H4 (cell line): ENCODE measurements at places on chromosomes 16 and 17. TPM values are rescaled to one million over a fixed set of nuclear protein-coding genes. Genes with fewer than 3 reads are reported as not detected.

DNA sequence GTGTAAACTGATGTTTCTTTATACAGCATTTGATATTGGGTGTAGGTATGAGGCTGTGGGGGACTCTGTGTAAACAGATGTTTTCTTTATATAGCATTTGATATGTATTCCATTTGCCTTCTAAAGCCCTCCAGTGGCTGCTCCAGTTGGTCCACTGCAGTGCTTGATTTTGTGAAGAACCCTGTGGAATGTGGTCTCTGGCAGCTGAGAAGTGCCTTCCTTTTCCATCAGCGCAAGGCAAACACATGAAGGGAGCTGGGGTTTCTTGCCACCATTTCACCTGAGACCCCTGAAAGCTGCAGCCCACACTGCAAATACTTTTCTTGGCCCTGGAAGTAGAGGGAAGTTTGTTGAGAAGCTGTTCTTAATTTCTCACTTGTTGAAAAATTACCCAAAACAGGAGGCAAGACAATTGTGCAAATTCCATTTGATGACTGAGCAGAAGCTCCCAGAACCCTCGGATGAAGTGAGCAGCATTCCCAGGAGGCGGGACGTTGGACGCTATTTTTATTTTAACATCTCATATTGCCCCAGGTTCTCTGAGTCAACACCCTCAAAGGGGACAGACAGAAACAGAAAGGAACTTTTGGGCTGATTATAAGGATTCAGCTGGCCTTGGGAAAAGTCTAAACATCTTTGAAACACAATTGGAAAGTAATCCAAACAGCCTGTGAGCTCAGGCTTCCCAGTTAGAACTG, 158.5 kb upstream of the RPH3AL start:
- no peak for DNase-seq

GRCh38 chr17:43319293-43320124, 79.3 kb upstream of the ARL4D start:
- DNase-seq: no peak

DNA sequence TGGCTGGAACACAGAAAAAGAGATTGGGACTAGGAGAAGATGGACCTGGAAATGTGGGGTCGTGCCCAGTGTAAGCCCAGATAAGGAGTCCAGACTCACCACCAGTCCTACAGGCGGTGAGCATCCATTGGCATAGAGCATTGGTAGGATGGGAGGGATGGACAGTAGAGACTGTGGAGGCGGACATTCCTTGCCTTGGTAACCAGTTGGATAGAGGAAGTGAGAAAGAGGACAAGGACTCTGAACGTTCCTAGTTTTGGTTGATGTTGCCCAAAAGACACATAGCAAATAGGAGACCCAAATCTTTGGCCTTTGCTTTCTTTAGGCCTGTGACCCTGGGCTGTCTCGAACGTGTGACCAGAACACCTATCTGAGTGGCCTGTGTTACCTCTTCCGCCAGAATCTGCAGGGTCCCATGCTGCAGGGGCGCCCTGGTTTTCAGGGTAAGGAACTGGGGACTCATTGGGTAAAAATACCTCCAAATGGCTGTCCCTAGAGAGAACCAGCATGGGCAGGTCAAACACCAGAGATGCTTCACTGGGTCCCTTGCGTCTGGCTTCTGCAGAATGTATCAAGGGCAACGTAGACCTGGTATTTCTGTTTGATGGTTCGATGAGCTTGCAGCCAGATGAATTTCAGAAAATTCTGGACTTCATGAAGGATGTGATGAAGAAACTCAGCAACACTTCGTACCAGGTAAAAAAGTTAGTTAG, 6.4 kb downstream of the ITGAL start:
- DNase-seq: no peak

- peak; percentile 98 for DNase-seq
These were observed 99.4 kb upstream of the CHMP6 start for GRCh38 chr17:80892019-80892855.

Gene SHCBP1
- 28.4 and 31.0 TPM in 2 replicates for total RNA-seq

Gene DYNLRB2
- 0.97 TPM in 1 of 2 replicates, not detected in the other for total RNA-seq

Gene KRTAP2-2
- total RNA-seq: not detected in 2 replicates
